SK-N-MC (cell line): ENCODE measurements at places on chromosomes 6 and 20.

DNA sequence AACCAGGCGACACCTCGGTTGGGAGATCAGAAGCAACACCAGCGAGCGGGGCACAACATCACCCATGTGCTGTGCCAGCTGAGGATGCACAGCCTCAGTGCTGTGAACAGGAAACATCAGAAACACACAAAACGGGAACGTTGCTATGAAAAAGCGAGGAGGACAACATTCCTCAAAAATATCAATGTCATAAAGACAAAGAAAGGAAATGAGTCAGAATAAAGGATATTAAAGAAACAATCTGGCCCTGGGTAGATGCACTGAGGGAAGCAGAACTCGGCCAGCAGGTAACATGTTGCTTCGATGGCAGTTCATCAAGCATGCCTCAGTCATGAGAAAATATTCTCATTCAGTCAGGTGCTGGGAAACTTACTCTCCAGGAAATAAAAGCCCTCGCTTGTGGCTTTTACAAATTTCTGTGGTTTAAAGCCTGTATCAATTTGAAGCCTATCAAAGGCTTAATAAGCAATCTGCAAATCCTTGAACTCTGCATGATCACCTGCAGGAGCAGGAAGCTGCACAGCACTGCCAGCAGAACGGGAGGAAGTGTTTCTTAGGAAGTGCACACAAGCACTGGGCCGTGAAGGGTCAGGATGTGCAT, 77.5 kb downstream of the GINS1 start:
- no peak for DNase-seq

GRCh38 chr6:46795816-46796215, 2.6 kb downstream of the MEP1A start:
- DNase-seq: no peak

DNA sequence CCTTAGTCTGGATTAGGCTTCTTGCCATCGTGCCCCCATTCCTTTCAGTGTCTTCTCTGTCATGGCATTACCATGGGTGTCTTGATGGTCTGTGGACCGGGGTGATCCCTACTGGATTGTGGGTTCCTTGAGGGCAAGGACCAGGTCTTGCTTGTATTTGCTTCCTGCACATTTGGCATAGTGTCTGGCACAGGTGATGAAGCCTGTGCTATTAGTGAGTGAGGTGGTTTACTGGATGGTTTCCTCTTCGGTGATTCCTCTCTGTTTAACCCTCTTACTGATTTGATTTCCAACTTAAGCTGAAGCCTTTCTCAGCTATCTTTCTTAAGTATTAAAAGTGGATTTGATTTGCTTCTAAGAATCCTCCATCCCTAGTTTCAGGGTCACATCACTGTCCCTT, 162.3 kb downstream of the GRM1 start:
- DNase-seq: no peak

- no peak for DNase-seq
These were observed 16.7 kb downstream of the PLAGL2 start for GRCh38 chr20:32190616-32191415.

- DNase-seq: no peak
These were observed 158.1 kb downstream of the CDH26 start for GRCh38 chr20:60116128-60116909.

- no peak for DNase-seq
These were observed 27.9 kb downstream of the RIN2 start for GRCh38 chr20:19785983-19786285.

- no peak for DNase-seq
These were observed 158.8 kb downstream of the CDH26 start for GRCh38 chr20:60117065-60117464.

DNA sequence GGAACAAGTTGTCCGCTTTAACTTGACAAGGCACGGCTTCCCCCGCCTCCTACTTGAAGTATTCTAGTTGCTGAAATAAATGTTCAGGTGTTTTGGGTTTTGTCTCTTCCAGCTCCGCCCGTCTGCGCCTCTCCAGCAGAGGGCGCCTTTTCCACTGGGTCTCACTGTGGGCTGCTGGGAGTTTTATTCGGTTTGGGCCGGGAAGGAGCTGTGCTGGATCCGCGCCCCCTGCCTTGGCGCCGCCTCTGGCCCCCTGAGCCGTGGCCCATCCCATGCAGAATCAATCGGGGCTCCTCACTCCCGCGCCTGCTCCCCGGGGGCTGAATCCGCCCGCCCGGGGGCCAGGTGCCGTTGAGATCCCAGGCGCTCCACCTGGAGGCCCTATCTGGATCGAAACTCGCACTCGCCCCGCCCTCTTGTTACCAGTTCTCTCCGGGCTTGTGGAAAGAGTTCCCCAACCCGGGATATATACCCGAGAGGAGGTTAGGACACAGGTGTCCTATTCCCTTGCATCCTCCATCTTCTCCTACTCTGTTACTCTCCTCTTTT, 51.0 kb upstream of the TCF21 start:
- DNase-seq: no peak

GRCh38 chr6:160069050-160069454, 52.6 kb upstream of the SLC22A1 start:
- no peak for DNase-seq

GRCh38 chr6:35534407-35535170, 21.9 kb upstream of the TULP1 start:
- DNase-seq: no peak

- no peak for DNase-seq
These were observed 3.6 kb downstream of the MAP3K7 start for GRCh38 chr6:90583179-90583835.

- no peak for DNase-seq
These were observed 46.0 kb downstream of the CDC40 start for GRCh38 chr6:110226261-110226660.

DNA sequence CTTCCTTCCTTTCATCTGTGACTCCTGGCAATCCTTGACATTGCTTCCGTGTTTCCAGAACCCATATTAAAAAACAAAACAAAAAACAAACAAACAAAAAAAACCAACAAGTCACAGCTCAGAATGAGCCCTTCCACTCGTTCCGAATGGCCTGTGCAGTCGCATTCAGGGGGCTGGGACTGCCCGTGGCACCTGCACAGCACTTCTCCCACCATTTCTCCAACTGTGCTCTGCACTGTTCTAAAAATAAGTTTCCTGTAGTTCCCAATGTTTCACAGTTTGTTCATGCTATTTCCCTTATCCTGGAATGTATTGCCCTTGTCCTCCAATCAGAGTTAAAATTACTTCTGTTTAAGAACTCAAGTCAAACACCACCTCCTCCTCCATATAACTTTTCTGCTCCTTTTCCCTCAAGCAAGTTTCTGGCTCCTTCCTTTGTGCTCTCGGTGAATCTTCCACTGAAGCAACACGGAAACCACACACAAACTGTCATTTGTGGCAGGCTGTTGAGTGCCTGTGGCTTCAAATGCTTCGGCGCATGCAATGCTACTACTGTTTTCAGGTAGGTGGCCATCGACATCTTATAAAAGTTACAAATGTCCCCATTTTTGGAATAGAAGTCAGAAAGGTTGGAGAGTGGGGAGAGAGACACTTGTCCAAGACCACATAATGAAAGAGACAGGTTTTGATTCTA, 57.7 kb downstream of the PDE10A start:
- DNase-seq: no peak

DNA sequence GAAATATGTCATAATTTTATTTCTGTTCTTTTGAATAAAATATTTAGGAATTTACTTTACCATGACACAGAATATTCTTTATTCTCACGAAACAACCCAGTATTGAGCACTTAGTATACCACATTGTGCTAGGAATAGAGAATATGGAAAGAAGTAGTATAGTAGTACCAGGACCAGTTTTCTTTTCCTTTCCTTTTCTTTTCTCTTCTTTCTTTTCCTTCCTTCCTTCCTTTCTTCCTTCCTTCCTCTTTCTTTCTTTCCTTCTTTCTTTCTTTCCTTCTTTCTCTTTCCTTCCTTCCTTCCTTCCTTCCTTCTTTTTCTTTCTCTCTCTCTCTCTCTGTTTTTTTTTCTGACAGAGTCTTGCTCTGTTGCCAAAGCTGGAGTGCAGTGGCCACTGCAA, 7.5 kb upstream of the PLCB4 start:
- DNase-seq: no peak

DNA sequence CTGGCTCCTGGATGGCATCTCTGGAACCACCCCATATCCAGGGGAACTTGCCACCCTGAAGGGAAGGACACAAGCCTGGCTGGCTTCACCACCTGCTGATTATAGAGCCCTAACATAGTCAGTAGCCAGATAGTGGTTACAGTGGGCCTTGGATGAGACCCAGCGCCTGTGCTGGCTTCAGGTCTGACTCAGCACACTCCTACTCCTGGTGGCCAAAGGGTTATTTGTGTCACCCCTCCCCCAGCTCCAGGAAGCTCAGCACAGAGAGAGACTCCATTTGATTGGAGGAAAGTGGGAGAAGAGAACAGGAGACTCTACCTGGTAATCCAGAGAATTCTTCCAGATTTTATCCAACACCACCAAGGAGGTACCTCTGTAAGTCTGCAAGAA, 12.8 kb downstream of the SNX14 start:
- no peak for DNase-seq

DNA sequence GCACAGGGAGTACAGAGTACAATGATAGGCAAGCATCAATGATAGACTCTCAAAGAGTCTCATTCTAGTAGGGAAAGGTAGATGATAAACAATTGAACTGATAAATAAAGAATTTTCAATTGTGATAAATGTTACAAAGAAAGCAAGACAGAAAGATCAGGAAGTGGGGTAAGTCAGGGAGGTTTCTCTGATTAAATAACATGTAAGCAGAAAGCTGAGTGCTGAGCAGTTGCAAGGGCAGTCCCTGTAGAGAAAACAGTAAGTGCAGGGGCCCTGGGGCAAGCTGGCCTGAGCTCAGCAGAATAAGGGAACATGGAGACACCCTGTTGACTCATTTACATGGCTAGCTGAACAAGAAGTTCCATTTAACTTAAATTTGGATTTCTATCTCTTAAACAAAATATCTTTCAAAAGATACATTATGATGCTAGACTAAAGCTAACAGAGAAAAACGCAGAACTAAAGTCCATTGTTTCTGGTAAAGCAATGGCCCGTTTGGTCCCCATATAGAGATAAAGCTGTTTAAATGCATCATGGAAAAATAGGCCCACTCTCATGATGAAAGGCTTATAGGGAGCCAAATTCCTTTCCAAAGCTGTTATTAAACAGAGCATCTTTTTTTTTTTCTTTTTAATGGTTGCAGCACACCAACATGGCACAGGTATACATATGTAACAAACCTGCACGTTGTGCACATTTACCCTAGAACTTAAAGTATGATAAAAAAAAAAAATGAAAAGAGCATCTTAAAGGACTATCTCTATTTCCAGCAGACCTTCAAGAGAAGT, 5.3 kb upstream of the TNFAIP3 start:
- DNase-seq: no peak

DNA sequence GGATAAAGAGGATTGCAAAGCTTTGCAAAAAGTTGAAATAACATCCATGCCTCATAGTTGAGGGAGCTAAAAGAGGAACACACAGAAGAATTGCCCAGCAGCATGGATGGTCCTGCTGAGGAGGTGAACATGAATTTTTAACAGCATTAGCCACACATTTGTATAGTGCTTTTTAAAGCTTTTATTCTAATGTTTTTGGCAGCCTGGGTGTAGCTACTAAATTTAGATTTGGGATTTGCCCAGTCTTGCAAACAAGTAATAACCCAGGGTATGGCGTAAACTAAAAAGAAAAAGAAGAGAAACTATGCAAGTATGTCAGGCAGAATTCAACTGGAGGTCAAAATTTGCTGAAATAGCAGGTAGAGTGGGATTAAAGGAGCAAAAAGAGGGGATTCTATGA, 75.1 kb upstream of the PTPRK start:
- no peak for DNase-seq

DNA sequence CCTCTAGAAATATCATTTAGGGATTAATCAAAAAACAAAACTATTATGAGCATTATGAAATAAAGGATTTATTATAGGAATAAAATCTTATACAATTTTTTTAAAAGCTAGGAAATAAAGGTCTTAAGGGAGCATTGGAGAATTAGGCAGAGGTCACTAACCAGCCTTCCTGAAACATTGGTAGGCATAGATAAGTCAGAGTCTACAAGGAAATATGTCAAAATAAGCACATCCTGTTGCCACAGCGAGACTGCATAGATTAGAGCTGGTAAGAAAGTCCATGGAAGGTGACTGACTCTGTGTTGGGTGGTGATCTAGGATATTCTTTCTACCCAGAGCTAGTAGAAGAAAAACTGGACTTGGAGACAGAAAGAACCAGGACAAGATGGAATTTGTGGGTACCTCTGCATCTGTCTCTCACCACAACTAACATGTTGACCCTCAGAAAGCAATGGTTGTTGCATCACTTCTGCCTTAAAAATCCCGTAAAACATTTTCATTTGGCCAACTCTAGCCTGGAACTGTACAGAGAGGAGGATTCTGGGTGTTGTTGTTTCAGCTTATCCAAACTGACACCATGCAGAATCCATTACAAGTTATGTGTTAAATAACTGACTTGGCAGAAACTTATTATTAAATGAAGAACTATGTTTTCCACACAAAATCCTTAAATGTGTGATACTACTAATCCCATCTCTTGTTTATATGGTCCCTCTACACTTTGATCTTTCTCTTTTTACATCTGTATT, 77.1 kb downstream of the FBXO5 start:
- DNase-seq: no peak
